ENCODE measurements at places on chromosomes 7 and 10.

- no peak for DNase-seq
Measured at GRCh38 chr7:111014079-111014478, 76.8 kb upstream of the LRRN3 start.

GRCh38 chr10:99612167-99612831 lies 7.9 kb downstream of the SLC25A28 start:
- DNase-seq, result peak; percentile 41

DNA sequence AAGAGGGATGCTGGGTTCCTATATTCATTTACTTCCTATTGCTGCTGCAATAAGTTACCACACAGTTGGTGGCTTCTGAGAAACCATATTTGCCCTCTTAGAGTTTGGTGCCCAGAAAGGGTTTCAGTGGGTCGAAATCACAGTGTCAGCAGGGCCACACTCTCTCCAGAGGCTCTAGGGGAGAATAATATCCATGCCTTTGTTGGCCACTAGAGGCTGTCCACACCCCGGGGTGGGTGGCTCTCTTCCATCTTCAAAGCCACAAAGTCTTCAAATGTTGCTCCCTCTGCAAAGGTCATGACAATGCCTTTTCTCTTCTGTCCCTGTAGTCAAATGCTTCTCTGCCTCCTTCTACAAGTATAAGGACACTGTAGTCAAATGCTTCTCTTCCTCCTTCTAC lies 989.4 kb downstream of the CCSER2 start:
- no peak for DNase-seq

GRCh38 chr7:157526913-157527634 lies 190.3 kb downstream of the DNAJB6 start:
- no peak for DNase-seq

DNA sequence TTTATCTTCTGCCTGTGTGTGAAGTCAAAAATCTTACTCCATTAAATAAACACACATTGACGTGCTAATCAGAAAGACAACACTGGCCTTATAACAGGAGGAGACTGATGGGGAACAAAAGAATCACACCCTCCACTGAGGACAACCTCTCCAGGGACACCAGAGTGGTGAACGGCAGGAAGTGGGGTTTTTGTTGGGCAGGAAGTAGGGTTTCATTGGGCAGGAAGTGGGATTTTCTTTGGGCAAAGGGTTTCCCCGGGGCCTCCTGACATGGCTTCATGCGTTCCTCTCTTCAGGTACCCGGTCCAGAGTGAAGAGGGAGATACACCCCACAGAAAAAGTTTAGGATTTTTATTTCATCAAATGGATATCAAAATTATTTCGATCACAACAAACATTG lies 30.6 kb downstream of the ADARB2 start:
- no peak for DNase-seq
